ENCODE measurements at places on chromosomes 1 and 21. TPM values are rescaled to one million over a fixed set of nuclear protein-coding genes. Genes with fewer than 3 reads are reported as not detected.

DNA sequence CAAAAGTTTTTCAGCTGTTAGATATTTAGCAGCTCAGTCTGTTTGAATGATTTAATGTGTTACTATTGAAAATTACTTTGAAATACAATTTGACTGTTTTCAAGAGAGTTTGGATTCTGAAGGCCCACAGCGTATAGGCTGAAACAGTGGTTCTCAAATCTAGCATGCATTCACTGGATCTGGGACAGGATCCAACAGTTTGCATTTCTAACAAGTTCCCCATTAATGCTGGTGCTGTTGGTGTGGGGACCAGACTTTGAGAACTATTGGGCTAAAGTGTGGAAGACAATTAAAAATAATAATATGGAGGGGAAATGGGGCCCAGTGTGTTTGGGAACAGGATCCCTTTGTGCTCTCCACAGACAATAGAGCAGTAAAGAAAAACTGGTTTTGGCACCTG, 31.9 kb downstream of the ITSN1 start:
- H3K27me3 ChIP-seq = no peaks in the 10 kb centered on the region
- no peaks in the 10 kb centered on the region for H3K36me3 ChIP-seq
- H3K4me3 ChIP-seq = no peak overlapping the region
- no peak overlapping the region for H3K27ac ChIP-seq

DNA sequence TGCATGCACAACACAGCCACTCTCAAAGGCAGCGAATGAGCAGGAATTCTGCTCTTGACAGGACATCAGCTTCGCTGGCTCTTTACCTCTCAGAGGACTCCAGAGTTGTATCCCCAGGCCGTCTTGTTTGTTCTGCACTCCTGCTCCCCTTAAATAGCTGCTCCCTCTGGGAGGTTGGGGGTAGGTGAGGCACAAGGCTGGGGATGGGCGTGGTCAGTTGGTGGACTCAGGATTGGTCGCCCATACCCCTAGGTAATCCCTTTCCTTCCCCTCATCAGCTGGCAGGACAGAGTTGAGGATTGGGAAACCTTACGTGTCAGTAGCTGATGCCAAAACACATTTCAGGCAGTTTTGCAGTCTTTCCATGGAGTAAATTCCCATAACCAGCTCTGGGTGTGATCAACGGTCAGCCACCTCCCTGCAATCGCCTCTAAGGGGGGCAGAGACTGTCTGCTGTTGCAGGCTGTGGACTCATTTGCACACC, at the start of gene PLA2G2A:
Gene PLA2G2A (minus strand): TSS at position 125 of the 484 bp plus-strand sequence. CDS start 845 bp downstream, outside the sequence.
- no peak for DNase-seq
- no peaks in the 10 kb centered on the region for H3K36me3 ChIP-seq
- no peak within 1 kb of the TSS for H3K4me3 ChIP-seq
- no peak within 1 kb of the TSS for H3K27ac ChIP-seq

DNA sequence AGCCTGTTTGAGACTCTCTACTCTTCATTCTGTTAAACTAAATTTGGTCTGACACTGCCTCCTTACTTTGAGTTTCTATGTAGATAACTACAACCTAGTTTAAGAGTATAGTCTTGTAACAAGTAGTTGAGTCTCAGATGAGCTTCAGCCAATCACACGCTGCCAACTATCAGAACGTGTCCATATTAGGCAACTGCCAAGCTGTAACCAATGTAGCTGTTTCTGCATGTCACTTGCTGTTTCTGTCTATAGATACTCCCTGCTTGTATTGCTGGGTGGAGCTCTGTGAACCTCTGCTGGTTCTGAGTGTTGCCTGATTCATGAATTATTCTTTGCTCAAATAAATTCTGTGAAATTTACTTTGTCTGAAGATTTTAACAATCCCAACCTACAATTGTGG, 452.6 kb upstream of the NR5A2 start:
- H3K27me3 ChIP-seq = no peaks in the 10 kb centered on the region
- no peak for DNase-seq
- no peaks in the 10 kb centered on the region for H3K4me1 ChIP-seq
- H3K36me3 ChIP-seq = no peaks in the 10 kb centered on the region

DNA sequence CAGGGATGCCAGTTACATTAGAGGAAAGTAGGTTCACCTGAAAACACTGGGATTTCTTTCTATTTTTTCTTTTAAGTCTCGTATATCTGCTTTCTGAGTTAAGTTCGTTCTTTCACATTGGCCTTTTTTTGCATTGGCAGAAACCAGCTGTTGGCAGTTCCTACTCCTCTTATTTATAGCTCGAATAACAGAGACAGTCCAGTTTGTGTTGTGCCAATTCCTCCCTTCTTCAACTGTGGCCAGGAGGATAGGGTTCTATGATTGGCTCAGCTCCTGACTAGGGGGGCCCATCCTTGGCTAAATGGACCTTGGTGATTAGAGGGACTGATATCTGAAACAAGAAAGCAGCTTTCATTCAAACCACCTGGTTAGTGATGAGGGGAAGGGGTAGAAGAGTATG, 115.8 kb downstream of the RPS6KC1 start:
- H3K27me3 ChIP-seq = no peaks in the 10 kb centered on the region
- no peaks in the 10 kb centered on the region for H3K36me3 ChIP-seq
- DNase-seq = no peak

GRCh38 chr1:212110617-212111016, 75.1 kb downstream of the DTL start:
- H3K27me3 ChIP-seq = no peaks in the 10 kb centered on the region
- peaks cover 13% of the 10 kb centered on the region for H3K4me1 ChIP-seq
- H3K27ac ChIP-seq = no peak overlapping the region
- DNase-seq = no peak

The RIPK4 gene
- total RNA-seq = 0.91 TPM

GRCh38 chr1:192573499-192573898, 2.1 kb upstream of the RGS1 start:
- no peaks in the 10 kb centered on the region for H3K36me3 ChIP-seq
- no peak for DNase-seq
- no peaks in the 10 kb centered on the region for H3K27me3 ChIP-seq
- no peak overlapping the region for H3K4me3 ChIP-seq

DNA sequence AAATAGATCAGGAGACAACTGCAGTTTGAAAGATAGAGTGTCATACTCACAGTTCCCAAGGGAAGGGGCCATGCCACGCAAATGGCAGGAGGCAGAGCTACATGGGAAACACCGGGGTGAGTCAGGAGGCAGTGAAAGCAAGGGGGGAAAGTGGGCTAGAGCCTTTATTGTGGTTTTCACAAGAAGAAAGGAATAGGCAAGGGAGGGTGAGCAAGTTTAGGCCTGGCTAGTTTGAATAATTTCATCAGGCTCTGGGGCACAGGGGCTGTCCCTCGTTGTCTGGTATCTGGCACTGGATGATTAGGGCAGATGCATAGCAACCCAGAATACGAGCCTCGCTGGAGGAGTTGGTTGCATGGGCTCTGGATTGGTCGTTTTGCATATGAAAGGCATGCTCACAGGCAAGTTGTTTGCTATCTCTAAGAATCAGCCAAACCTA, 17.0 kb upstream of the ITLN2 start:
- H3K27me3 ChIP-seq = peaks cover 16% of the 10 kb centered on the region
- no peaks in the 10 kb centered on the region for H3K4me1 ChIP-seq
- no peak for DNase-seq
- no peak overlapping the region for H3K27ac ChIP-seq
- H3K4me3 ChIP-seq = no peak overlapping the region

DNA sequence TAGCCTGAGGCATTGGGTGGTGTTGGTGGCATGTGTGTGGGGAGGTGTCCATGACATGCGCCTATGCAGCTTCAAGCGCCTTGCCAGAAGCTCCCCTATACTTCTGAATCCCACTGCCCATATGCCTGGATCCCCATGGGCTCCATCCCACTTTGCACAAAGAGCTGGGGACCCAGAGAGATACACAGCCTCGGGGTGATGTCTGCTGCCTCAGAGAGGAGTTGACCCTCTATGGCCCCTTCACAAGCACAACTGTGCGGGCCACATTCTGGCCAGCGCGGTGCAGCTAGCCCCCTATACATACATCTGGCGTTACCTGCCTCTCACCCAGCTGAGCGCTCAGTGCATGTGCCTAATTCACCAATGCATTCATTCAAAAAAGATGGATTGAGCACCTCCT, 9.6 kb upstream of the PTPRF start:
- DNase-seq = no peak
- H3K27me3 ChIP-seq = no peaks in the 10 kb centered on the region
- H3K4me1 ChIP-seq = no peaks in the 10 kb centered on the region
- no peak overlapping the region for H3K27ac ChIP-seq
- H3K4me3 ChIP-seq = no peak overlapping the region
- no peaks in the 10 kb centered on the region for H3K36me3 ChIP-seq

GRCh38 chr1:166811691-166812090, 27.6 kb upstream of the POGK start:
- H3K4me1 ChIP-seq = no peaks in the 10 kb centered on the region
- H3K36me3 ChIP-seq = no peaks in the 10 kb centered on the region
- DNase-seq = no peak
- no peaks in the 10 kb centered on the region for H3K27me3 ChIP-seq
- no peak overlapping the region for H3K4me3 ChIP-seq
- H3K27ac ChIP-seq = no peak overlapping the region

GRCh38 chr1:150138044-150138443, 11.7 kb upstream of the PLEKHO1 start:
- no peak for DNase-seq
- H3K27ac ChIP-seq = no peak overlapping the region
- H3K36me3 ChIP-seq = no peaks in the 10 kb centered on the region
- no peaks in the 10 kb centered on the region for H3K4me1 ChIP-seq
- H3K4me3 ChIP-seq = no peak overlapping the region

- H3K27ac ChIP-seq = no peak overlapping the region
- H3K4me3 ChIP-seq = no peak overlapping the region
- H3K4me1 ChIP-seq = no peaks in the 10 kb centered on the region
- DNase-seq = no peak
Measured at GRCh38 chr1:45762291-45762690, 11.8 kb upstream of the IPP start.

GRCh38 chr1:60390593-60391282, 317.2 kb upstream of the C1orf87 start:
- DNase-seq = no peak
- H3K27ac ChIP-seq = no peak overlapping the region
- H3K4me1 ChIP-seq = peaks cover 4% of the 10 kb centered on the region
- no peaks in the 10 kb centered on the region for H3K36me3 ChIP-seq

- peaks cover 19% of the 10 kb centered on the region for H3K4me1 ChIP-seq
- DNase-seq = no peak
- H3K27me3 ChIP-seq = no peaks in the 10 kb centered on the region
- no peak overlapping the region for H3K4me3 ChIP-seq
- no peak overlapping the region for H3K27ac ChIP-seq
- H3K36me3 ChIP-seq = no peaks in the 10 kb centered on the region
Measured at GRCh38 chr1:31567956-31568570, 8.3 kb upstream of the TINAGL1 start.

The AMY1C gene
- not detected for total RNA-seq

- H3K4me3 ChIP-seq = no peak overlapping the region
- no peaks in the 10 kb centered on the region for H3K4me1 ChIP-seq
- no peak for DNase-seq
- H3K27me3 ChIP-seq = no peaks in the 10 kb centered on the region
Measured at GRCh38 chr1:225559326-225559725, 93.6 kb downstream of the ENAH start.

DNA sequence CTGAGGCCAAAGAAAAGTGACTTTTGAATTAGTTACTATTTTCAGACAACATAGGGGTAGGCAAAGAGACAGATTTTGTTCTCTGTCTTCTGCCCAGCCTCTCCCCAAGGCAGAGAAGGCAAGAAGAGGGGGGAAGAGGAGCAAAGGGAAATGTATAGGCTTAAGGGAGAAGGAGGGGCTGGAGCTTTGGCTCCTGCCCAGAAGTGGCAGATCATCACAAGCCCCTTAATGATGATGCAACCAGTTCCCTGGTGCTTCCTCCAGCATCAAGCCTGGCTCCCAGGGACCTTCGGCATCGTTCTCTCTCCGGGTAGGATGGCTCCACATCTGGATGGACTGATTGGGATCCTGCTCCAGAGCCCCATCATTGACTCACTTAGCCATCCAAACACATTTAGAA, 112.8 kb downstream of the KCND3 start:
- no peak for DNase-seq
- no peak overlapping the region for H3K4me3 ChIP-seq
- peaks cover 69% of the 10 kb centered on the region for H3K4me1 ChIP-seq
- peak overlapping the region; percentile 52 for H3K27ac ChIP-seq

DNA sequence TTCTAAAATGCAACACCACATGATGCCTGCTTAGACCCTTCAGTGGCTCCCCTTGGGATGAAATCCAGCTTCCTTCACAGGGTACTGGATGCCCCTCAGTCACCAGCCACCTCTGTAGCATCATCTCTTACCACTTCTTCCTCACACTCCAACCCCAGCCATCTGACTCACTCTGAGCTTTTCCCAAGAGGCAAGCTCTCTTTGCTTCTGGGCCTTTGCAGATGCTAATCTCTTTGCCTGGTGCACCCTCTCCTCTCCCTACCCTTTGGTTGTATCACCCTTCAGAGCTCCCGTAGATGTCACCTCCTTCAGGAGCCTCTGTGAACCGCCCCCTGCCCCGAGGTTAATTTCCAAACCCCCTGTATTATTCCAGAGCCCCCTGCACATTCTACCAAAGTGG, 164.8 kb upstream of the ZC3H12A start:
- no peak overlapping the region for H3K4me3 ChIP-seq
- no peaks in the 10 kb centered on the region for H3K4me1 ChIP-seq
- DNase-seq = no peak
- peaks cover 8% of the 10 kb centered on the region for H3K27me3 ChIP-seq

DNA sequence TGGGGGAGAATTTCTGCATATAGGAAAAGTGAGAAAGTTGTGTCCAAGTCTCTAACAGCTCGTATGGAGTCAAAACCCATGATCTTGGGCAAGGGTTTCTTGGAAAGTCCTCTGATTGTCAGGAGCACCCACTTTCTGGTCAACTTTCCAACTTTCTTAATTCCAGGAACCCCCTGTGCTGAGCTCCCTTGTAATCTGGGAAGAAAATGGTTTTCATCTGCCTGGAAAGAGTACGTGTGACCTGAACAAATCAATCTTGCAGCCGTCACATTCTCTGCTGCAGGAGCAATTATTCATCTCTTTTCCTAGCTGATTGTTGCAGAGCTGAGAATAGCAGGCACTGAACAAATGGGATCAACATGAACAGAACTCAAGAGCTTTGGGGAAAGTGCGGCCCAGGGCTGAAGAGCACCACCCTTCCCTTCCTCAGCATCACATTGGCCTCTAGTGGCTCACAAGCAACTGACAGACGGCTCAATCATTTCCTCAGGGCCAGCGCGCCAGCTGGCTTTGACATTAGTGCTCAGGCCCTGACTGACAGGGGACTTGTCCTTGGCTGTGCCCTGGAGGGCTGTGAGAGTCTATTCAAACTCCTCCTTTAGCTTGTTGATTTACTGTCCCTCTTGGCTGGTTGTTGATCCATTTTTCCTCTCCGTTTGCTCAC, 295.2 kb downstream of the HLX start:
- DNase-seq = no peak
- H3K27ac ChIP-seq = no peak overlapping the region
- H3K27me3 ChIP-seq = no peaks in the 10 kb centered on the region
- H3K36me3 ChIP-seq = no peaks in the 10 kb centered on the region

DNA sequence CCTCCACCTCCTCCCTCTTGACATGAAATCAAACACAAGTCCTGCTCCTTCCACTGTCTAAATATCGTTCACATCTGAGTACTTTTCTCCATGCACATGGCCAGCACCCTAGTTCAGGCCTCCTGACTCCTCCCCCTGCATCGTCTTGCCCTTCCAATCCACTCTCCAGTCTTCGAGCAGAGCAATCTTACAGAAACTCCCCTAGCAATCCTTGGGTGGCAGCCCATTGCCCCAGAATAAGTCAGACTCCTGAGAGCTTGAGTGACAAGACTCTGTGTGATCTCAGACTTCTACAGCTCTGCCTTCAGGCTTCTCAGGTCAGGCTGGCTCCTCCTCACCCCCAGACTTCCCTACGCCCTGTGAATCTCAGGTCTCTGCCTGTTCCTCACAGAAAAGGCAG, 5.5 kb downstream of the SH2D2A start:
- DNase-seq = no peak
- no peak overlapping the region for H3K4me3 ChIP-seq
- no peaks in the 10 kb centered on the region for H3K36me3 ChIP-seq

Measured in esophagus muscularis mucosa (tissue), 4 donors.